ENCODE measurements at places on chromosomes 11 and 22. TPM values are rescaled to one million over a fixed set of nuclear protein-coding genes. Genes with fewer than 3 reads are reported as not detected.

DNA sequence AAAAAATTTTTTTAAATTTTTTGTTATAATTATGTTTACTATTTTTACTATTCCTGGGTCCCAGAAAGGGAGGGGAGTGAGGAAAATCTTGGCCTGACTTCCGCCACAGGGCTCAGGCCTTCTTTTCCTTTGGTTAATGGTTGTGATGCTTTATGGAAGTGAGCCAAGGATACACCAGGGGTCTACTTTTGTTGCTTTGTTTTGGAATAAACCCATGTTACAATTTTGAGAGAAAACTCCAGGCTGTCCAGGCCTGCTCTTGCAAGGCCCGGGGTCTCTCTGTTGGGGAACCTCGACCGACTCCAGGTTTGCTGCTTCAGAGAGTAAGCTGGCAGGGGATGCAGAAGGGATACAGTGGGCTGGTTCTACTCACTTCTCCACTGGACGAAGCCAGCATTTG lies 84.7 kb downstream of the ABTB2 start:
- no peak overlapping the region for H3K4me3 ChIP-seq
- DNase-seq, result no peak
- no peaks in the 10 kb centered on the region for H3K27me3 ChIP-seq
- H3K4me1 ChIP-seq, result peaks cover 5% of the 10 kb centered on the region

DNA sequence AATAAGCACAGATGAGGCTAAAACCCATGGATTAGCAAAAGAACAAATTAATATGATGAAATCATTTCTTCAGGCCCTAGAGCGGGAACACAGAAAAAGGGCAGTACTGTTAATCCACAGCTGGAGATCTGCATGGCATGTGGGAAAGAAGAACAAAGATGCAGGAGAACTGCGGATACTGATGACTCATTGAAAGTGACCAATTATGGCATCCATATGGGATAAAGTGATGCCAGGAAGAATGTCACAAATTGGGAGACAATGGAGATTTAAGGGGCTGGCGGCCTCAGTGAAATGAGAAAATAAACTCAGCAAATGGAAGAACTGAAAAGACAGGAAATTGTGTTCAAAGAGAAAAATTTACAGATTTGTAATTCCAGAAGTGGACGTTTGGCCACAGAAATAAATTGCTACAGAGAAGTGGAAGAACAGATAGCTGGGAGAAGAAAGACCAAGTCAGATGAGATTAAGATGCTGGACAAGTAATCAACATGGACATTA lies 39.4 kb downstream of the SIK3 start:
- no peak overlapping the region for H3K27ac ChIP-seq
- no peaks in the 10 kb centered on the region for H3K36me3 ChIP-seq
- no peak for DNase-seq
- peaks cover 23% of the 10 kb centered on the region for H3K4me1 ChIP-seq
- no peak overlapping the region for H3K4me3 ChIP-seq

Gene SCN4B
- 5.5 TPM for total RNA-seq

- H3K27me3 ChIP-seq, result no peaks in the 10 kb centered on the region
- no peaks in the 10 kb centered on the region for H3K4me1 ChIP-seq
- DNase-seq, result no peak
- H3K4me3 ChIP-seq, result no peak overlapping the region
- H3K36me3 ChIP-seq, result no peaks in the 10 kb centered on the region
Measured at GRCh38 chr11:42034826-42035225, 575.4 kb upstream of the LRRC4C start.

DNA sequence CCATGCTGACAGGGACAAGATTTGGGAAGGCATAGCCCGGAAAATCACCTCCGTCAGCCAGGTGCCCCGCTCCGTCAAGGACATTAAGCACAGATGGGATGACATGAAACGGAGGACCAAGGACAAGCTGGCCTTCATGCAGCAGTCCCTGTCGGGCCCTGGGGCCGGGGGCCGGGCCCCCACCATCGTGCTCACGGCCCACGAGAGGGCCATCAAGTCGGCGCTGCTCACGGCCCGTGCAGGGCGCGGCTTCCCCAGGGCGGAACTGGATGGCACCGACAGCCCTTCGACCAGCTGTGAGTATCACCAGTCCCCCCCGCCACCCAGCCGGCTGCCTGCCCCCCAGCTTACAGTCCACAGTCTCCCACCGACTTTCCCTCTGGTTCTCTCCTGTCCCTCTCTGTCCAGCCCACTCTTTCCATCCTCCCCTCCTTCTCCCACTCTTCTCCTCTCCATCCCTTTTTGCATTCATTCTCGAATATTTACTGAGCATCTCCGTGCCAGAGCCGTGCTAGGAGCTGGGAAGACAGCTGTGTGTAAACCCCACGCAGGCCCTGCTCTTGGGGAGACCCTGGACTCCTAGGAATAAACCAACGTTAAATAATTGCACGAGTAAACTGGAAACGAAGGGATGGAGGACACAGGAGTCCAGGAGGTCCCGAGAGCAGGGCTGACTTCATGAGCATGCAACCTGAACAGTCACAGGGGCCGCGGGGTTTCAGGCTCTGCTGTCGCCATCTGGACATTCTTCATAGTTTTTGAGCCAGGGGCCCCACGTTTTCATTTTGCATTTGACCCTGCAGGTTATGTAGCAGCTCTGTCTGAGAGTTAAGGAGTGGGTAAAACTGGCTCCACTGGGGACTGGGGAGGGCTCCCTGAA lies 62.8 kb downstream of the PRDM11 start:
- no peak for DNase-seq
- peaks cover 14% of the 10 kb centered on the region for H3K4me1 ChIP-seq

- H3K4me3 ChIP-seq, result no peak overlapping the region
- DNase-seq, result no peak
- no peaks in the 10 kb centered on the region for H3K4me1 ChIP-seq
- H3K27me3 ChIP-seq, result no peaks in the 10 kb centered on the region
Measured at GRCh38 chr11:78380615-78381051, 37.0 kb downstream of the GAB2 start.

Gene CSRP3
- total RNA-seq, result not detected

Gene NRXN2
- total RNA-seq, result 2.0 TPM

DNA sequence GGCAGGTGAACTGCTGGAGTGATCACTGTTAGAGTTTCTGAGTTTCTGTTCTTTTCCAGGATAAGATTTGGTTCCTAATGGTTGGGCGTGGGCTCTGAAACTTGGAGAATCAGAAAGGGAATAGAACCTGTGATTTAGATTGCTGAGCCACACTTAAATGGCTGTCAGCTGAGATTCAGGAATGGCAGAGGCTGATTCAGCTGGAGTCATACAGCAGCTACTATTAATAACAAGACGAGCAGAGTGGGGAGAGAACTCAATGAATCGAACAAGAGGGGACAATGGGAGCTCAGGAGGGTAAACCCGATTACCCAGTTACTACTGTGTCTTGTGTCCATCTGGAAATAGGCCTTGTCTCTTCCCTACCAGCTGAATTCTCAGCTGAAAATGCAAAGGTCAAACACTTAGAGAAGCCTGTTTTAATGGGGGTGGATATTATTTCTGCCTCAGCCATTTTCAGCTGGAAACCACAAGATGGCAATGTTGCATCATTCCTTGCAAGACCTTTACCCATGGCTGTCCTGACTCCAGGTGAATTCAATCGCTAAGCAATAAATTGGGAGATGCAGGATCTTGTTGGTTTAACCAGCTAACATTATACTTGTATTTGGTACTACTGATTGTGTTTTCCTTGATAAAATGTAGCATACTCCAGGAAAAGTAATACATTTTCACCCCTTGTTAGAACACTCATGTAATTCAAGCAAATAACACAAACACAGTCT lies 104.5 kb upstream of the RAG2 start:
- no peaks in the 10 kb centered on the region for H3K4me1 ChIP-seq
- no peaks in the 10 kb centered on the region for H3K27me3 ChIP-seq
- no peak overlapping the region for H3K4me3 ChIP-seq
- no peaks in the 10 kb centered on the region for H3K36me3 ChIP-seq

DNA sequence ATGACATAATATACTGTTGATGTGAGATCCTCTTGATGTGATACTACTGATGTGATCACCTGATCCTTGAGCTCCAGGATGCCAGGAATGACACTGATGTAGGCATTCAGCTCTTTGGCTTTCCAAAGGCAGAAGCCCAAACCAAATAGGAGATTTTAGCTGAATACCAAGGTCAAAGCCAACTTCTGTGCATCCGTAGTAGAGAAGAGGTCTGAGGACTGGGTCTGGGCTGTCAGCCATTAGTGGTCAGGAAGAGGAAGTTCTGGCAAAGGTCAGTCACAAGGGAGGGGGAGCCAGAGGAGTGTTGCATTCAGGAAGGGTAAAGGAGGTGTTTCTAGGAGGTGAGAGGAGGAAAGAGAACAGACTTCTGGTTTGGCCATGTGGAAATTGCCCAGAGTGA lies 53.4 kb upstream of the PARVG start:
- H3K27ac ChIP-seq, result peak overlapping the region; percentile 44
- peak; percentile 26 for DNase-seq
- H3K27me3 ChIP-seq, result no peaks in the 10 kb centered on the region
- H3K36me3 ChIP-seq, result no peaks in the 10 kb centered on the region

Gene MUC5AC
- total RNA-seq, result not detected

Gene SLC29A2
- 11.2 TPM for total RNA-seq

GRCh38 chr11:14148653-14149273 lies 186.2 kb downstream of the SPON1 start:
- no peak overlapping the region for H3K4me3 ChIP-seq
- no peak overlapping the region for H3K27ac ChIP-seq
- no peaks in the 10 kb centered on the region for H3K4me1 ChIP-seq
- no peak for DNase-seq
- H3K36me3 ChIP-seq, result no peaks in the 10 kb centered on the region

Gene BAIAP2L2
- 0.50 TPM for total RNA-seq

DNA sequence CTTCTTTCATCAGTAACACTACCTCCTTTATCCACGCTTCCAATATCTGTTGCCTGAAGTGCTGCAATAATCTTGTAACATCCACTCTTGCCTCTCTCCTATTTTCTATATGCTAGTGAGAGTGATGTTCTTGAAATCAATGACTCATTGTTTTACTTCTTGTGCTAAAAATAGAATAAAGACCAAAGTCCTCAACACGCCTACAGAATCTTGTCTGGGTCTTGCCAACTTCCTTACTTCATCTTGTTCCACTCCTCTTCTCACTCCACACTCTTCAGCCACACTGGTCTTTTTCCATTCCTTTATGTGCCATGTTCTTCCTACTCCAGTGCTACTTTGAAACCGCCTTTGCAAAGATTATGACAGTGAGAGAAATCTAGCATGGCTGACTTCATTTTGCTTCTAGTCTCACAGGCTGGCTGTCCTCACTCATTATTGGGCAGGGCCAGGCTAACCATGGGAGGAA lies 136.4 kb downstream of the CCDC81 start:
- no peak for DNase-seq
- no peaks in the 10 kb centered on the region for H3K36me3 ChIP-seq
- H3K4me1 ChIP-seq, result peaks cover 11% of the 10 kb centered on the region
- no peak overlapping the region for H3K4me3 ChIP-seq

Measured in thyroid gland (tissue), 4 donors.